ENCODE measurements at places on chromosomes 3 and 15. TPM values are rescaled to one million over a fixed set of nuclear protein-coding genes. Genes with fewer than 3 reads are reported as not detected.

Gene IL20RB
- 0.82 TPM for total RNA-seq

Gene SEMA7A
- 21.6 TPM for total RNA-seq

DNA sequence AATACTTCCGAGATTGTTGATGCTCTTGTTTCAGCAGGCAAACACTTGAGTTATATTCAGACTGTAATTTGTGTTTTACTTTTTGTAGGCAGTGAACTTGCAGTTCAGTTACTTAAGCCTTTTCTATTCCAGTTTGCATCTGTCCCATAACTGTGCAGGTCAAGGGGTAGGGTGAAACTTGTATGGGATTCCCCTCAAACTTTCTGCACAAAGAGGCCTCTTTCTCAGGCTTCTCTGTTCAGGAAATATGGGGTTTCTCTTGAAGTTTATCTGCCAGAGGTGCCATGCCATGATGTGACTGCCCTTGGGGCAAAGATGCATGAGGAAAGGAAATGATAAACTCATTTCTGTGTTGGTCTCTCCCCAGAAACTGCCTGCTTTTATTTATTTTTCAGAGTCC lies 66.7 kb downstream of the SLC24A1 start:
- DNase-seq, result no peak

GRCh38 chr3:167493244-167493643 lies 19.4 kb upstream of the SERPINI2 start:
- no peak for DNase-seq

DNA sequence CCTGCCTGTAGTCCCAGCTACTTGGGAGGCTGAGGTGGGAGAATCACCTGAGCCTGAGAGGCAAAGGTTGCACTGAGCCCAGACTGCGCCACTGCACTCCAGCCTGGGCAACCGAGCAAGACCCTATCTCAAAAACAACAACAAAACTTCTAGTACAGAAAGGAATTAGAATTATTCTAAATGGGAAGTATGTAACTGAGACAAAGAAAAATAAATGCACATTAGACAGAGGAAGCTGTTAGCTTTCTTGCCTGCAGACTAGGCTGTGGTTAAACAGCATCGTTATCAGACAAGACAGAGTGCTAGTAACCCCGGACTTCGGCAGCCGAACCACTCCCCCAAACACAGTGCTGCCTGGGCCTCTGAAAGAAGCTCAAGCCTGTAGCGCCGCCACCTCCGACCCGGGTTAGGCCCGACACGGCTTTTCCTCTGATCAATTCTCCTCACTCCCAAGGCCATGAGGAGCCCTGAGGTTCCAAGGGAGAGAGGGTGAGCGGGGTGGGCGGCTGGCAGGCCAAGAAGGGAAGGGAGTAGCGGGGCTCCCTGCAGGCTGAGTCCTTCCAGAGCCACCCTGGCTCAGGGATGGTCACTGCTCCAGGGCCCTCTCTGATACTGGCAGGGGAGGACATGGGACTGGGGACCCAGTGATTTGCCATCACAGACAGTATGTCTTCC lies 44.8 kb upstream of the MUC4 start:
- DNase-seq, result no peak

Gene OR5H15
- not detected for total RNA-seq

Gene ELL3
- total RNA-seq, result 1.2 TPM

GRCh38 chr3:75171630-75172230 lies 492.4 kb upstream of the FRG2C start:
- DNase-seq, result no peak

GRCh38 chr3:65783117-65783516 lies 255.6 kb downstream of the MAGI1 start:
- DNase-seq, result no peak

GRCh38 chr3:166445865-166446264 lies 608.6 kb upstream of the BCHE start:
- DNase-seq, result no peak

GRCh38 chr3:50288387-50289007 lies 3.7 kb downstream of the IFRD2 start:
- no peak for DNase-seq

DNA sequence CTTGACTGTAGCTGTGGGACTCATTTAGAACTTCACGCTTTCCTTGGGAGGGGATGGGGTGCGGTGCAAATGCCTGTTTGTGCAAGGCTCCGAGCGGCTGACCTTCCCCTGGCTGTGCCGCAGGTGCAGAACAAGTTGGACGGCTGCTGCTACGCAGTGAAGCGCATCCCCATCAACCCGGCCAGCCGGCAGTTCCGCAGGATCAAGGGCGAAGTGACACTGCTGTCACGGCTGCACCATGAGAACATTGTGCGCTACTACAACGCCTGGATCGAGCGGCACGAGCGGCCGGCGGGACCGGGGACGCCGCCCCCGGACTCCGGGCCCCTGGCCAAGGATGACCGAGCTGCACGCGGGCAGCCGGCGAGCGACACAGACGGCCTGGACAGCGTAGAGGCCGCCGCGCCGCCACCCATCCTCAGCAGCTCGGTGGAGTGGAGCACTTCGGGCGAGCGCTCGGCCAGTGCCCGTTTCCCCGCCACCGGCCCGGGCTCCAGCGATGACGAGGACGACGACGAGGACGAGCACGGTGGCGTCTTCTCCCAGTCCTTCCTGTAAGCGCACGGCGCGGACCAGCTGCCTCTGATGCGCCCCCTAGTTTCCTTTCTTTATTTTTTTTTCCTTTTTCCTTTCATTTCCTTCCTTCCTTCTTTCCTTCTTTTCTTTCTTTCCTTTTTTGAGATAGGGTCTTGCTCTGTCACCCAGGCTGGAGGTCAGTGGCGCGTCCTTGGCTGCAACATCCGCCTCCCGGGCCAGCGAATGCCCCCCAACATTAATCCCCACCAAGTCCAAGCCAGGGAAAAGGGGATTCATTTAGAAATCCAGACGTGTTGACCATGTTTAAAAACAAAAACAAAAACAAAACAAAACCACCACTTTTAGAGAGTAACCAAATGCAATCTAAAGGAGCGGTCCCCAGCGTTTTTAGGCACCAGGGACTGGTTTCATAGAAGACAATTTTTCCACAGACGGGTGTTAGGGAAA lies 42.7 kb downstream of the EIF2AK4 start:
- peak; percentile 80 for DNase-seq

- DNase-seq, result no peak
Observed at GRCh38 chr15:31964586-31965307, 65.6 kb upstream of the CHRNA7 start.

- DNase-seq, result no peak
Observed at GRCh38 chr3:58495101-58495500, 3.2 kb downstream of the KCTD6 start.

- DNase-seq, result no peak
Observed at GRCh38 chr3:170766253-170766652, 103.7 kb downstream of the RPL22L1 start.

Gene GOLGB1
- total RNA-seq, result 42.4 TPM

Gene ABCC5
- 37.9 TPM for total RNA-seq

GRCh38 chr3:154059833-154060232 lies 61.4 kb upstream of the ARHGEF26 start:
- DNase-seq, result no peak

GRCh38 chr3:4067893-4068292 lies 235.3 kb upstream of the SETMAR start:
- no peak for DNase-seq

DNA sequence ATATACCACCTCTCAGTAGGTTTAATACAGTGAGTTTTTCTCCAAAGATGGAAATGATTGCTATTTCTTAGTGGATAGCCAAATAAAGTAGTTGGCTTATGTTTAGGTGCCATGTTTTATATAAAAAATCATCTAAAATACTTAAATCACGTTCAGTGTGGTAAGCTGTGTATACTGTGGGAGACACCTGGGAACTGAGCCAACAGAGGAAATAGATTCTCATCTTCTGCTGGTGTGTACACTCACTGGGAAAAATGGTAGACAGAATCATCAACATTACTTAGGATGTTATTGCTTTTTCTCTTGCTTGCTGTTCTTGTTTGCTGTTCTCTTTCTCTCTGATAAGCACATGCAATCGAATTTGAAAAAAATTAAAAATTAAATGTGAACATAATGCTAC lies 112.6 kb upstream of the MB21D2 start:
- DNase-seq, result no peak

Gene IL5RA
- total RNA-seq, result under 0.01 TPM

Gene HOMER2
- total RNA-seq, result 45.2 TPM

GRCh38 chr15:39243396-39243795 lies 337.5 kb upstream of the THBS1 start:
- DNase-seq, result no peak

- DNase-seq, result no peak
Observed at GRCh38 chr3:171986757-171987518, 52.4 kb upstream of the FNDC3B start.

- no peak for DNase-seq
Observed at GRCh38 chr3:182740710-182741109, 52.6 kb upstream of the ATP11B start.

Gene NUDT16
- total RNA-seq, result 11.8 TPM

Gene HRH1
- total RNA-seq, result 2.0 TPM

All from frontal cortex (tissue), 4 donors.